ENCODE measurements at places on chromosomes 12 and 14.

- DNase-seq: no peak
Measured at GRCh38 chr12:132717011-132717410, 6.4 kb downstream of the PGAM5 start.

DNA sequence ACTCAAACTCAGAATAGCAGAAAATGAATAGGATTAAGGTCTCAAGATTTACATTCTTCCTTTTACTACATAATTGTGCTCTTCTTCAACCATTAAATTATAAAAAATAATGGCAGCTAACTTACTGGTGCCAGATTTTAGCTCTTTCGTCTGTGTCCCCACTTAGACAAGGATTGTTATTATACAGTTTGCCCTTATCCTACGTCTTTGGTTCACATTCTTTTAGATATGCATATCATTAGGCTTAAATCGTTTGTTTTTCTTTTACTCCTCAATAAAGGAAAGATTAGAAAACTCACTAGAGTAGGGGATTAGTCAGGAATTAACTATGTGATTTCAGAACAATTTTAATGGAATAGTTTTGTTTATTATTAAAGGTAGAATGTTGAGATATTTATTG, 129.6 kb upstream of the GARIN2 start:
- DNase-seq: no peak

- DNase-seq: no peak
Measured at GRCh38 chr12:115017346-115017745, 333.4 kb upstream of the TBX3 start.

GRCh38 chr14:30854492-30854891, 19.9 kb upstream of the COCH start:
- no peak for DNase-seq

- DNase-seq: no peak
Measured at GRCh38 chr12:67322580-67322979, 53.4 kb downstream of the CAND1 start.

- DNase-seq: no peak
Measured at GRCh38 chr12:104682790-104683279, 226.1 kb downstream of the CHST11 start.

DNA sequence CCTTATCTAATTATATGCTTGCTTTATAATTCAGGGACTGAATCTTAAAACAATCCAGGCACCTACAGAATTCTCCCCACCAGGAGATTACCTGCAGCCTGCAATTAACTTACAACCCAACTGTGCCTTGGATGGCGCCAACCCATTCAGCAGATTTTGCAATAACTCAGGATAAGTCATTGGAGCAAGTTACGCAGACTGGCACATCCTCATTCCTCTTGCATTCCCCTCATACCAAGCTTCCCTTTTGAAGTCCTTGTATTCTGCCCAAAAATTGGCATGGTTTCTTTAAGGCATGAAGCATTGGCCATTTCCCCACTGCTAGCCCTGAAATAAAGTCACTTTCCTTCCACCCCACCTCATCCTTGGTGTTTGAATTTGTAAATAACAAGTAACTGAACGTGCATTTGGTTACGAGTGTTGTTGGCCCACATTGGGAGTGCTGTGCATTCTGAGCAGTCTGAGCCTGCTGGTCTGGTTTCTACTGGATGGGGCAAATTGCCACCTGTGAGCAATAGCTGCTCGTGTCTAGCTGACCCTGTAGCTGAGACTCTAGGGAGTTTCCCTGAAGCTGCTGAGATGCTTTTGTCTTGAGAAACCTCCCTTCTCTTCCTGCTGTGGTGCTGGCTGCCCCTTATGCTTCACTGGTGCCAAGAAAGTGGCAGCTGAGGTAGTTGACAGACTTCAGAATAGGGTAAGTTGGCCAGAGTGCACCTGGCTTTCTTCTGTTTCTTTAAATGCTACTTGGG, 99.2 kb upstream of the SCAF11 start:
- DNase-seq: no peak

DNA sequence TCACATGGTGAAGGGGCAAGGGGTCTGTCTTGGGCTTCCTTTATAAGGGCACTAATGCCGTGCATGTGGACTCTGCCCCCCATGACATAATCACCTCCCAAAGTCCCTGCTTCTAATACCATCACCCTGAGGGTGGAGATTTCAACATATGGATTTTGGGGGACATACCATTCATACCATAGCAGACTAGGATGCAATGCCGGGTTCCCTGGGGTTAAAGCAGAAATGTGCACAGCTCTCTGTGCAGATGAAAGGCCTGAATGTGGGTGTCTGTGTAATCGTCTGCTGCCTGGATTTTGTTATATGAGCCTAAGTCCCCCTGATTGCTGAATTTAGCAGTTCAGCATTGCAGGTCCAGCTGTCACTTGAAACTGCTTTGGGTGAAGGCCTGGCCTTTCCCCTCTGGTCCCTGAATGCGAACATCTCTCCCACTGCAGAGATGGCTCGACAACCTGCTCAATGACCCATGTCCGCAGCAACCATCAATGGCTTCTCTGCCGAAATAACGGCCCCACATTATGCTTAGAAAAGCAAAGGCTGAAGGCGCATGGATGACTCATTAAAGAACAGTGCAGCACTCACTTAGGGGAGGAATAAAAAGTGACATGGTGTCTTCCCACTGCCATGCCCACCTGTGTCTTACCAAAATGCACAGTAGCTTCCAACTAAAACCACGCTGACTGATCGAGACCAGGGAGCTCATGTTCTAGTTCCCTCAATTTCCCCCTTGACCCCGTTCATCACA, 286.3 kb downstream of the DPF3 start:
- DNase-seq: no peak

- no peak for DNase-seq
Measured at GRCh38 chr12:57476162-57476992, 3.3 kb downstream of the ARHGAP9 start.

- DNase-seq: no peak
Measured at GRCh38 chr12:117360222-117360550, 1.2 kb downstream of the NOS1 start.

DNA sequence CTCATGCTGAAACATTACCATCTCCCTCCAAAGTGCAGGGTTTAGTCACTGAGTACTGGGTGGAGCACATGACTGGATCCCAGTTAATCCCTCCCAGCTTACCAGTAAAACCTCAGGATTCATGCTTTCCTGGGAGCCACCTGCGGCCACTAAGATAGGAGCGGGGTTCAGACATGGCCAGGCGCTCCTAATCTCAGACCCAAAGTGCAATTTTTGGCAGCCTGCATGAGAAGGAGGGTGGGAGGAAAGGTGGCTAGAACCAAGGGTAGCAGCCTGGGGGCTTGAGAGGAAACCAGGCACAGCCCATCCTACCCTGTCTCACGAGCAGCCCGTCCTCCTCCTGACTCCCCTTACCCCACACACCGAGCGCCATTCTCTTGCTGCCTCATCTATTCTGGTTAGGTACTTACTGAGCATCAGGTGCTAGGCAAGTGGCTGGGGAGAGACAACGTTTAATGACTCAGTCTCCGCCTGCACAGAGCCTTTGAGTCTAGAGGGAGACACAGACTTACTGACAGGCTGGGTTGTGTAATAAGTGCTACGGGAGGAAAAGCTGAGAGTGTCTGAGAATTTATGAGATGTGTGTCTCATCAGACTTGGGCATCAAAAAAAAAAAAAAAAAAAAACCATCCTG, 9.9 kb downstream of the GPRC5A start:
- no peak for DNase-seq

- DNase-seq: no peak
Measured at GRCh38 chr12:76023069-76023690, 8.4 kb downstream of the PHLDA1 start.

DNA sequence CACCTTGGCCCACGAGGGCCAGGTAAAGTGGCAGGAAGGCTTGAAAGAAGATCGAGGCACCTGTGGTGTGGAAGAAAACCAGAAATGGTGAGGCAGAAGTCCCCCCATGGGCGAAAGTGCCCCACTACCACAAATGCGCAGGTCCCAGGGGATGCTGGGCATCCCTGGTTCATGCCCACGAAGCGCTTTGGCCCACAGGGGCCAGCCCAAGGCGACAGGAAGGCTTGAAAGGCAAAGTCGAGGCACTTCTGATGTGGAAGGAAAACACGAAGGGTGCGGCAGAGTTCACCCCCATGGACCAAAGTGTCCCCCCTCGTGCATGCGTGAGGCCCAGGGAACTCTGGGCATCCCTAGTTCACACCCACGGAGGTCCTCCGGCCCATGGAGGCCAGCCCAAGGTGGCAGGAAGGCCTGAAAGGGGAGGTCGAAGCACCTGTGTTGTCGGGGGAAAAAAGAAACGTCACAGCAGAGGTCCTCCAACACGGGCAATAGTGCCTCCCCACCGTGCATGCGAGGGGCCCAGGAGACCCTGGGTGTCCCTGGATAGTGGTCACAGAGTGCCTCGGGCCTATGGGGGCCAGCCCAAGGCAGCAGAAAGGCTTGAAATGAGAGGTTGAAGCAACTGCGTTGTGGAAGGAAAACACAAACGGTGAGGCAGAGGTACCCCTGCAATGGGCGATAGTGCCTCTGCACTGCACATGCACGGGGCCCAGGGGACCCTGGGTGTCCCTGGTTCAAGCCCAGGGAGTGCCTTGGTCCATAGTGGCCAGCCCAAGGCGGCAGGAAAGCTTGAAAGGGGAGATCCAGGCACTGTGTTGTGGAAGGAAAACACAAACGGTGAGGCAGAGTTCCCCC, 373.9 kb downstream of the ALG10 start:
- no peak for DNase-seq
